ENCODE measurements at places on chromosomes 7 and 10.

GRCh38 chr10:96496281-96496925 lies 17.3 kb downstream of the TLL2 start:
- DNase-seq: no peak

DNA sequence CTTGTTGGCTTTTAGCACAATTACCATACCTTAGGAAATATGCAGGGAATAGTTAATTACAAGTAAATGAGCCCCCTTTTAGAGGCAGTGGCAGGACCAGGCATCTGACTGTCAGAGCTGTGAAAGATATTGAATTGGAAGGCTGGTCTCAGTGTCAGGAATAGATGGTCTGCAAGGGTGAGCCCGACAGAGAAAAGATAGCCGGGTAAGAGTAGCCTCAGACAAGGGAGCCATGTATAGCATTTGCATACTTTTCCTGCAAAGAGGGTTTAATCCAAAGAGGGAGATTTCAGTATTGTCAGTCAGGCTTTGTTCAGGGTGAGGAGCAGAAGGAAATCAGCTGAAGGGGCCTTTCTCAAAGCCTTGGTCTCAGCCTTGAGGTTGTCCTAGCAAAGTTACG lies 128.9 kb upstream of the FZD1 start:
- DNase-seq: no peak

GRCh38 chr10:47325303-47326291 lies 3.3 kb downstream of the GDF2 start:
- DNase-seq: no peak

- no peak for DNase-seq
Measured at GRCh38 chr7:158999496-158999895, 143.1 kb downstream of the DYNC2I1 start.

- no peak for DNase-seq
Measured at GRCh38 chr7:92824450-92824849, 11.9 kb downstream of the CDK6 start.

- DNase-seq: peak; percentile 52
Measured at GRCh38 chr10:102504179-102504975, 605 bp downstream of the SUFU start.

DNA sequence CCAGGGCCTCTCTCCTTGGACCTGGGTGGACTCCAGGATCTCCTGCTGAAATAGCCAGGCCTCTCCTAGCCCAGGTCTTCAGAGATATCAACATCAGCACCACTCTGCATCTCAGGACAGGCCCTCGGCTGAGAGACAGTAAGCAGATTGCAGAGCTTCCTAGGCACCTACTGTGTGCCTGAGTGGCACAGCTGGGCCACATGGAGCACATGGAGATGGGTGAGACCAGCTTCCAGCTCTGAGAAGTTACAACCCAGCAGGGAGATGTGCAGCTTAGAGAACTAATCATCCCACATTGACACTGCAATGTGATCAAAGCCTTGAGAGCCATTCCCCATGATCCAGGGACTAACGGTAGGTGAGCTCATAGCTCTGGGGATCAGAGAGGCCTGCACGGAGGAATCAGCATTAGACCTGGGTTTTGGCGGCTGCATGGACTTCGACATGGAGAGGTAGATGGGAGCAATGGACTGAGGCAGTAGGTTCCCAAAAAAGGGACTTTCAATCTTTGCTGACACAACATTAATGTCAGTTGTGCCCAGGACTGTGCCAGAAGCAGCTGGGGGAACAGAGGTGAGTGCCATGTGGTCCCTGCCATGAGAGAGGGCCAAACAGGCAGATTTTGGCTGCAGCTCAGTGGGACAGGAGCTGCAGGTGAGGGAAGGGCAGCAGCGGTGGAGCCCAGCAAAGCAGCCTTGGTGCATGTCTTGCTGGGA lies 76.0 kb upstream of the LEP start:
- no peak for DNase-seq

DNA sequence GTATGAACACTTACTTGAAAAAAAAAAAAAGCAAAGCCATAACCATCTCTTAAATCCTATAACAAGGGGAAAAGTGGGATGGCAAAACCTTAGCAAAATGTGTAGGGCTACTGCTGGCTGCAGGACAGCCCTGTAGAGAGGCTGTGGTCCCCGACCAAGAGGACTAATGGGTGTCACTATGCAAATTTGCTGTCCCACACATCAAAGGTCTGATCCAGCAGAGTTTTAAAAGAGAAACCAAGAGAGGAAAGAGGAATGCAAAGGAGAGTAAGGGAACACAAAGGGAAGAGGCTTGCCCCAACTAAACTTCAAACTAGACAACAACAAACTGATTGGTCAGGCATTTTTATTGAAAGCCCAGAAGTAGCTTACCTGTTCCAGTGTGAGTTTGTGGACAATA lies 3.1 kb upstream of the ZNRF2 start:
- DNase-seq: no peak

DNA sequence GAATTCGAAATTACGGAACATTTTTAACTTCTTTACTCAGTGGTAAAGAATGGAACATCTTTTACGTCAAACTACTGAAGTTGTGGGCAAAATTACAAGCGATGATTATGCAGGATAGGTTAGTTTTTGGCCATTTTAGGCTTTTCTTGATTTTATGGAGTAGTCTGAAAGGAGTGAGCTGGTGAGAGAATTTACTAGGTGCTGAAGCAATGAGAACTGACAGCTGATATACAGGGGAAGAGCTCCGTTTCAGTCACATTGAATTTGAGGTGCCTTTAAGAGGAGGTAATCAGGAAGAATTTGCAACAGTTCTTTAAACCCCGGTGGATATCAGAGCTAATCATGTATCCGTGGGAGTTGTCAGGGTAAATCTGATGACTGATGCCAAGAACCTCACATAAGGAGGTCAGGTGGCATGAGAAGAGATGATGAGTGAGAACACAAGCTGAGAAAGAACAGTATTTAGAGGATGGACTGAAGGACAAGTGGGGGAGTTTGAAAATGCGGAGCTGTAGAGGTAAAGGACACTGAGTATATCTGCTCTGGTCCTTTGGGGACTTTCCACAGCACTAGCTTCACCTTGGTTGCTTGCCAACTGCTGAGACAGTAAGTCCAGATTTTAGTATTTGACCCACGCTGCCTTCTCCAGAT lies 104.3 kb downstream of the AHR start:
- no peak for DNase-seq

GRCh38 chr10:97538411-97538810 lies 34.2 kb upstream of the ANKRD2 start:
- no peak for DNase-seq

DNA sequence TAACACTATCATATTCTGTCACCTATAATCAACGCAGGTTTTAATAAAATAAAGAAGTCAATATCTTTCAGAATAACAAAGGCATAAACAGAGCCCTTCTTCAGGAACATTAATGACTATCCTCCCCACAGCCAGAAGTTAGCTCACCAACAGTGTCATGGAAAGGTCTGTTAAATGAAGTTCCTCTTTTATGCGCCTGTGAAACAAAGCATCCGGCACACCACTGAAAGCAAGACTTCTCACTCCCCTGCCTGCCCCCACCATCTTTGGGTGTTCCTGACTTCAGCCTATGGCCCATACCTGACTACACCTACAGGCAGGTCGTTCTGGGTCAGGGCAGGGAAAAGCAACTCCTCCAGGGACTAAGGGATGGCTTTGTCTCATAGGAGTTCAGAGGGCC lies 205.4 kb downstream of the FANK1 start:
- DNase-seq: no peak

- no peak for DNase-seq
Measured at GRCh38 chr10:78021201-78021600, 8.1 kb downstream of the POLR3A start.

- no peak for DNase-seq
Measured at GRCh38 chr7:128003787-128004186, 27.4 kb downstream of the LRRC4 start.

- DNase-seq: no peak
Measured at GRCh38 chr7:15418264-15418663, 143.6 kb downstream of the AGMO start.

GRCh38 chr7:127938588-127938987 lies 92.6 kb downstream of the LRRC4 start:
- no peak for DNase-seq

- no peak for DNase-seq
Measured at GRCh38 chr10:113157441-113157840, 207.4 kb downstream of the TCF7L2 start.

- no peak for DNase-seq
Measured at GRCh38 chr10:32036922-32037321, 19.3 kb downstream of the KIF5B start.

GRCh38 chr7:97868788-97869187 lies 3.4 kb downstream of the ASNS start:
- DNase-seq: no peak

GRCh38 chr10:83666762-83667161 lies 472.5 kb upstream of the GHITM start:
- no peak for DNase-seq

DNA sequence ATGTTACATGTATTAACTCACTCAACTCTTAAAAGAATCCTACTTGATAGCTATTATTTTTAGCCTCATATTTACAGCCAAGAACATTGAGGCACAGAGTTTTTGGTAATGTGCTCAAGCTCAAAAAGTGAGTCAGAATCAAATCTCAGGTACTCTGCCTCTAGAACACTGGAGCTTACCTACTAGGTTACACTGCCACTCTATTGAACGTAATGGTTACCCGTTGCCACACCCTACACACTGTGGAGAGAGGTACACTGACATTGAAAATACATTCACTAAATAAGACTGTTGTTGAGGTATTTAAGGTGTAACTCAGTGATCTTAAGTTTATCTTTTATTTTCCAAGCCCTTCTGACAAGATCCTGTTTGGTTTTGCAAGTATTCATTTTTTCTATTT lies 17.9 kb downstream of the SLC26A3 start:
- DNase-seq: no peak

DNA sequence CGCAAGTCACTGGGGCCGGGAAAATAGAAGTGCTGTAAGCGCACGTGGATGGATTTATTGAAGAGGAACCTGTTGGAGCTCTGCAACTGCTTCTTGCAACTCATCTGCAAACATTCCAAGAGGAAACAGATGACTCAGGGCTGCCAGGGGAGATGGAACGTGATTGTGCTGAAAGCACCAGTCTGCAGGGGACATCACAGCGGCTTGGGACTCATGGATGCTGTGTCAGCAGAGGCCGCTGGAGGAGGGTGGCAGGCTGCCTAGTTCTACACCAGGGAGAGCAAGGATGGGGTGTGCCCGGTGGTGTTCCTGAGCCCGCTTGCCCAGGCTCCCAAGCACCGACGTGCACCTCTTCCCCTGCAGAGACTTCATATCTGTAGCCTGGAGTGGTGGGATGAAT lies 515.7 kb downstream of the TCERG1L start:
- DNase-seq: no peak

GRCh38 chr10:43261578-43262396 lies 5.1 kb downstream of the RASGEF1A start:
- no peak for DNase-seq

- DNase-seq: no peak
Measured at GRCh38 chr10:6753644-6754043, 173.6 kb upstream of the PRKCQ start.

- no peak for DNase-seq
Measured at GRCh38 chr7:124459101-124460055, 306.2 kb downstream of the GPR37 start.

DNA sequence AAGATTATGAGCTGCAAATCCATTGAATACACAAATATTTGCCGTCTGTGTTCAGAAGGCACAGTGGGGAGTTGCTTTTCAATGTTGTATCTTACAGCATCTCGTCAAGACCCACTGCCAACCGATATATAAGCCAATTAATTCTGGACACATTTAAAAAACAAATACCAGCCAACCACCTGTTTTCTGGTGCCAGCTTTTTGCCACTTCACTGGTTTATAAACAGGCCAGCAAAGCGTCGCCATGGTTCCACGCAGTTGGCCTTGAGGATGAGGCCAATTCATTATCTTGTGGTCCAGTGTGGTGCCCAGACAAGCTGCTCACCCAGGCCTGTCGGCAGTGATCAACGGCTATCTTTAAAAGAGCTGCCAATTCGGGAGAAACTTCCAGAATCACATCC lies 321.0 kb downstream of the TCERG1L start:
- no peak for DNase-seq

- no peak for DNase-seq
Measured at GRCh38 chr10:102599565-102600327, 44.5 kb upstream of the TRIM8 start.

GRCh38 chr7:54689394-54690049 lies 69.5 kb downstream of the SEC61G start:
- no peak for DNase-seq

- no peak for DNase-seq
Measured at GRCh38 chr7:86942995-86943394, 116.5 kb downstream of the ELAPOR2 start.

DNA sequence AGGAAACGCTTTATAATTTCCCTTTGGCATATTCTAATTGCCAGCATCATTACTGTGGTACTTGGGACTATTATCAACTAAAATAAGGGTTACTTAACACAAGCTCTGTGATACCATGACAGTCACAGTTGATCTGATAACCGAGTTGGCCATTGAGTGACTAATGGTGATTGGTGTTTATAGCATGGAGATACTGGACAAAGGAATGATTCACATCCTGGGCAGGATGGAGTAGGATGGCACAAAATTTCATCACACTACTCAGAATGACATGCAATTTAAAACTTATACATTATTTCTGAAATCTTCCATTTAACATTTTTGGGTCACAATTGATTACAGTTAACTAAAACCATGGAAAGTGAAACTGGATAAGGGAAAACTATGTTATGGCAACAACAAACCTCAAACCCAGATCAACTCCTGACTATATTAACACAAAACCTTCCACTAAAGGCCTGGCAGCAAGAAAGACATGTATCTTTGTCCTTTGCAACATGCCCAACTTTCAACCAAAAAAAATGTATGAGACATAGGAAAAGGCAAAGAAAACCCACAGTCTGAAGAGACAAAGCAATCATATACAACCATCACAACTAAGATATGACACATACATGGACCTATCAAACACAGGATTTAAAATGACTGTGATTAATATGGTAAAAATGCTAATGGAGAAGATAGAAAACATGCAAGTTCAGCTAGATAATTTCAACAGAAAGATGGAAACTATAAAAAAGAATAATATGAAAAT lies 208.5 kb upstream of the NRP1 start:
- no peak for DNase-seq
